ENCODE measurements at places on chromosomes 4 and X.

GRCh38 chr4:114365591-114365990 lies 233.0 kb upstream of the UGT8 start:
- no peak for DNase-seq

- no peak for DNase-seq
These were observed 5.8 kb downstream of the LAS1L start for GRCh38 chrX:65528705-65529340.

DNA sequence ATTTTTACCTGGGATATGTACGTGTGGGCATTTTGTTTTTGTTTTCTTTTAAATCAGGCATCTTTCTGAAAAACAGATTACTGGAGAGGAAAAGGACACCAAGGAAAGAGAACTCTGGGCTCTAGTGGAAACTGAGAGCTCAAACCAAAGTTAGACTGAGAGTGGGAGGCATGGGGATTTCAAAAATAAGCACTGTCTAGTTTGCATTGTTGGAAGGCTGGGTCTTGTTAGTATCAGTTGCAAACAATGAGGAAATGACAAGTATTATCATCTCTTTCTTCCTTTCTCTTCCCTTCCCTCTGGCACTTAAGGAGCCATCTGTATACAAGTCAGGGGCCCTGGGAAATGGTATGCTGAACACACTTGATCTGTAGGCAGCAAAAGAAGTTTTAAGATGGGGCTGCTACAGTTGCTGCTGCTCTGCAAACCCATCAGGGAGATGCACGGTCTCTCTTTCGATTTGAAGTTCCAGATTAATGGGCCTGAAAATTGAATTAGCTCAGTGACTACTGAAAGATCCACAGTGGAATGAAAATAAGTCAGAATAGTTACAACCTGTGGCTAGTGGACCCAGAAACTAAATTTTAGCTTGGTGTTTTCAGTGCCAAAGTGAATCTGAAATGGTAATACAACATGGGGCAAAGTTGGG lies 48.0 kb upstream of the GRXCR1 start:
- DNase-seq: no peak

DNA sequence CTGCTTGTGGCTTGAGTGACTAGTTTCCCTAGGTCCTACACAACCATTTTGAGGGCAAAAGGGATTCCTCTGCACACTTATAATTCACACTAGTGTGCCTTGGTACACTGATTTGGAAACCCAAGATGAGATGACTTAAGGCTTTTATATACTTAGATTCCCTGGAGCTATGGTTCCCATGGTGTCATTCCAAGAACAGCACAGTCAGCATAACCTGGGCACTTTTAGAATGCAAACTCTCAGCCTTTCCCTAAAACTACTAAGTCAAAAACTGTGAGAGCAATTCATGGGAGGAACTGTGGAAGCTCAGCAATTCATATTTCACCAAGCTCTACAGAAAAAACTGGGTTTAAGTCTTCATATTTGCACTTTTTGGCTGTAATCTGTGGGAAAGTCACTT lies 38.0 kb upstream of the ZC4H2 start:
- DNase-seq: no peak

- no peak for DNase-seq
These were observed 1454.2 kb downstream of the ARAP2 start for GRCh38 chr4:34790131-34790530.

Data from SK-N-MC (cell line).